Activated T-cell treated with anti-CD3 and anti-CD28 coated beads, Interleukin-2, amount 50 U/mL, for 72 hours (primary cell): ENCODE measurements at places on chromosomes 5 and 9. TPM values are rescaled to one million over a fixed set of nuclear protein-coding genes. Genes with fewer than 3 reads are reported as not detected.

GRCh38 chr5:66993448-66993847, 203.2 kb downstream of the CD180 start:
- DNase-seq, result no peak

- peak; percentile 29 for DNase-seq
Observed at GRCh38 chr5:6780802-6781391, 67.7 kb downstream of the TENT4A start.

DNA sequence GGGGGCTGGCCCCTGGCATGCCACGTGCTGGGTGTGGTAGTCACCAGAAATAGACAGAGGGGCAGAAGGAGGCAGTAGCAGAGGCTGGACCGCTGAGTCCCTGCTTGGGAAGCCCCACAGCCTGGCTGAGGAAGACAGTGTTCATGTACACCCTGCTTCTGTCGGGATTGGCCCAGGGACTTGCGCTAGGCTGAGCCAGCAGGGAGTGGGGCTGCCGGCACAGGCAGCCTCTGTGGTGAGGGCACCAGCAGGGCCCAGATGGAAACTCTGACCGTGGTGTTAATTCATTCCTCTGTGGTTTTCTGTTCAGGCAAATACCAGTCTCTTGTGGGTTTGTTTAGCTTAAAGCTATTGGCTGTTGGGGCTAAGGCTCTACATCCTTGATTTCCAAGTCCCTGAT, 108.6 kb upstream of the RAD23B start:
- DNase-seq, result peak; percentile 35

DNA sequence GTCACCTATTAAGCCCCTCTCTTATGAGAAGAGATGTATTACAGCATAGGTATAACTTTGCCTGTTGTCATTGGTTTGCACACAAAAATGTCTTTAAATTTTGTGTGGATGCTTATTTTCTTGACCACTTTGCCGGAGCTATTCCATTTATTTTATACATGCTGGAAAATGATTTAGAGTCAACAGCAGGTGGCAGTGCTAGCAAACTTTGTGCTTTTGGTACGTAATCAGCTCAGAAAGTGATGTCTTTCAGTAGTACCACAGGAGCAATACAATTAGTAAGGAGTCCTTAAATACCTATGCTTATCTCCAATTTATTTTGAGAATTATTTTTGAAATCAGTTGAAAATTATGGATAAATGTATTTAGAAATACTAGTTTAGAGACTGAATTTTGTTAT, 19.8 kb upstream of the NUDT12 start:
- no peak for DNase-seq

EGFLAM gene
- total RNA-seq, result not detected

- DNase-seq, result no peak
Observed at GRCh38 chr5:65418661-65419060, 63.1 kb downstream of the ADAMTS6 start.

- peak; percentile 46 for DNase-seq
Observed at GRCh38 chr9:113682297-113682771, 193.8 kb upstream of the ZNF618 start.

DNA sequence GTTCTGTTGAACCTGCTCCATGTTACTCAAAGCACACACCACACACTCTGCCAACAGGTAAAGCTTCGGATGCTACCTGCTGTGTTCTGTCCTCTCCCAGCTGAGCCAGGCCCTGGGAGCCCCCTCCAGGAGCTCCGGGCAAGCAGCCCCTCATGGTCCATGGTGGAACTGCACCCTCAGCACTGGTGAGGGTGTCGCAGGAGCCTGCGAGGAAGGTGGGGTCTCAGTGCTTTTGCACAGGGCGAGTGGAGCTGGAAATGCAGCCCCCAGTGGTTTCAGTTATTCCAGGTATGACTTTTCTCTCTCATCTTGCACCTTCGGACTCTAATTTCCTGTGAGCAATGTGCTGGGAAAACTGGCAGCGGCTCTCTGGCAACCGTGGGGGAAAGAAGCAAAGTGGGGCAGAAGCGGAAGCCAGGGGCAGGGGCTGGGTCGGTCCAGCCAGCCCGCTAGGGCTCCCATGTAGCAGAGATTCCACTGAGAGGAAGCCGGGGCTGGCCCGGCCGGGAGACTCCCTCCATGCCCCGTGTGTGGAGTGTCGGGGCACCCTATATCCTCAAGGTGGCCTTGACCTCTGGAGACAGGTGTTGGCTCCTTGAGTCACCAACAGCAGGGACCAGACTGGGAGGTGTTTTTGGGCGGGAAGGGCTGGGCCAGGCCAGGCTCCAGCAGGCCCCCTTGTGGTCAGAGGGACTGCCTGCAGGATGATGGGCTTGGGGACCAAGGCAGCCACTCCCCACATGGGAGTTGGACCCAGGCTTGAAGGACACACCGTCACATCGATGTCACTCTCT, 75.6 kb upstream of the PRSS3 start:
- peak; percentile 57 for DNase-seq

DNA sequence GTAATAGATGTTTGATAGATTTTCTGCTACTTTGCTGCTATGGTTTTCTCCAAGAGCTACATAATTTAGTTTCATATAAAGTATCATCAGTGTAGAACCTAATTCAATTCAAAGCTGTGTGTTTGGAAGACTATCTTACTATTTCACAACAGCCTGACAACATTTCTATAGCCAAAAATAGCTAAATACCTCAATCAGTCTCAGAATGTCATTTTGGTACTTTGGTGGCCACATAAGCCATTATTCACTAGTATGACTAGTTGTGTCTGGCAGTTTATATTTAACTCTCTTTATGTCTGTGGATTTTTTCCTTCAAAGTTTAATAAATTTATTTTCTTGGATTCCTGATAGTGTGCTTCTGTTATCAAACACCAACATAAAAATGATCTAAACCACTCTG, 35.1 kb upstream of the CCDC152 start:
- DNase-seq, result no peak

FCN1 gene
- total RNA-seq, result not detected

LRRC70 gene
- 1.5 TPM for total RNA-seq

PAEP gene
- not detected for total RNA-seq

DNA sequence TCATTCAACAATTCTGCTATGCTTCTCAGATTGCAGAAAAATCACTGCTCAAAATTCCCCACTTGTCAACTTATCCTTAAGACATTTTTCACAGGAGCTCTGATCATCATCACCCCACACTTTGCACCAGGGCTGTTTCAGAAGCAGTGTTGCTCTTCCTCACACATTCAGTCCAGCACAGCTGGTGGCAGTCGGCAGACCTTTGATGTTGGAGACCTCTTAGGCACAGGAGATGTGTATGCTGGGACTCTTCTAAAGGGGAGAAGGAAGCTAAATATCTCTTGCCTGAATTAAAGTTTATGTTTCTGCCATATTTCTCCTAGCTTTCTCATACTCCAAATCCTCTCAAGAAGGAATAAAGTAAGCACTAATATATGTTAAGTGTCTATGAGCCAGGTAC, 44.8 kb upstream of the SSBP2 start:
- no peak for DNase-seq

TAS2R1 gene
- total RNA-seq, result not detected

- peak; percentile 16 for DNase-seq
Observed at GRCh38 chr9:38318759-38319495, 73.6 kb upstream of the ALDH1B1 start.

BNC2 gene
- 0.32 TPM for total RNA-seq

- no peak for DNase-seq
Observed at GRCh38 chr9:13033959-13034693, 245.4 kb downstream of the MPDZ start.

DNA sequence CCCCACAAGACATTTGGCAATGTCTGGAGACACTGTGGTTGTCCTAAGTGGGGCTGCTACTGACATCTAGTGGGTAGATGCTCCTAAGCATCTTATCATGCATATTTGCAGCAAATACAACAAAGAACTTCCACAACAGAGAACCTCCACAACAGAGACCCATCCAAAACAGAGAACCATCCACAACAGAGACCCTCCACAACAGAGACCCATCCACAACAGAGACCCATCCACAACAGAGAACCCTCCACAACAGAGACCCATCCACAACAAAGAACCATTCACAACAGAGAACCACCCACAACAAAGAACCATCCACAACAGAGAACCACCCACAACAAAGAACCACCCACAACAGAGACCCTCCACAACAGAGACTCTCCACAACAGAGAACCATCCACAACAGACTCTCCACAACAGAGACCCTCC, 32.8 kb downstream of the ARPC5L start:
- peak; percentile 44 for DNase-seq

- no peak for DNase-seq
Observed at GRCh38 chr5:33363537-33363936, 77.2 kb upstream of the TARS1 start.

GRCh38 chr5:119356612-119357188, 881 bp downstream of the TNFAIP8 start:
- DNase-seq, result no peak

DNA sequence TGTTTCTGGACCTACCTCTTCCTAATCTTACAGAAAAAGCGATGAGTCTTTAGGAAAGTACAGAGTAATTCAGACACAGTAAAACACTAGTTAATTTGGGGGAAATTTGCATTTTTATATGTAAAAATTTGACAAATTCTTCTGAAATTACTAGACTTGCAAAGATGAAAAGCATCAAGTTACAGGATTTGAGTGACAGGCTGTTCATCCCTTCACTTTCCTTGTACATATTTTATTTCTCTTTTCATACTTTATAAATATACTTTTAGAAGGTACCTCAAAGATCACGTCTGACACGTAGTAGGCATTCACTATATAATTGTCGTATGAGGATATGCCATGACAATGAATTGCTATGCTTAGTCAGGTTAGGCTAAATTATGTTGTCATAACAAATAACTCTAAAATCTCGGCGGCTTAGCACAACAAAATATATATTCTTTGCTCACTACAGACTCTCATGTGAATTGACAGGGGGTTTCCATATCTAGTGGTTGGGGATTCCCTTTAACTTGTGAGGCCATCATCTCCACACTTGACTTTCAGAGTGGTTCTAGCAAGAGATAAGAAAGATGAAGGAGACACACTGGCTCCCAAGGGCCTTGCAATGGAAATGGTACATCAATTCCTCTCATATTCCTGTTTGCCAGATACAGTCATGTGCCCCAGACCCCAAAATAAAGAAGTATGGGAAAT, 154.1 kb upstream of the TUT7 start:
- no peak for DNase-seq

GRCh38 chr9:136791516-136792276, 552 bp downstream of the TMEM141 start:
- peak; percentile 74 for DNase-seq

RAB3C gene
- not detected for total RNA-seq

LCN6 gene
- total RNA-seq, result not detected

DNA sequence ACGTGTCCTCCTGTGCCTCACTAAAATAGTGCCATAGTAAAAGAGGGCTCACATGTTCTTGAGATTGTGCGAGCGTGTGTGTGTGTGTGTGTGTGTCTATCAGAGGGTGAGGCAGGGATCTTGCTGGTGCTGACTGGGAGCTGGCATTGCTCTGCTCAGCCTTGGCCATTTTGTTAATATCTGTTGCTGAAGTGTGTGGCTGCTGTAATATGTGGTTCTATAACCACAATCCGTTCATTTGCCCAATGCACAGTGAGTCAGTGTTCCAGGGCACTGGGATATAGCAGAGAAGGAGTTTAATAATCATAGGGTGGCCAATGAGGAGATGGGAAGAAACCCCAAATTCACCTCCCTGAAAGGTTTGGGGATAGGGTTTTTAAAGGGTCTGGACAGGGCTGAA, 61.3 kb downstream of the RASGRF2 start:
- DNase-seq, result no peak
